Fibroblast of skin of back (primary cell): ENCODE measurements at places on chromosomes 16 and 17.

DNA sequence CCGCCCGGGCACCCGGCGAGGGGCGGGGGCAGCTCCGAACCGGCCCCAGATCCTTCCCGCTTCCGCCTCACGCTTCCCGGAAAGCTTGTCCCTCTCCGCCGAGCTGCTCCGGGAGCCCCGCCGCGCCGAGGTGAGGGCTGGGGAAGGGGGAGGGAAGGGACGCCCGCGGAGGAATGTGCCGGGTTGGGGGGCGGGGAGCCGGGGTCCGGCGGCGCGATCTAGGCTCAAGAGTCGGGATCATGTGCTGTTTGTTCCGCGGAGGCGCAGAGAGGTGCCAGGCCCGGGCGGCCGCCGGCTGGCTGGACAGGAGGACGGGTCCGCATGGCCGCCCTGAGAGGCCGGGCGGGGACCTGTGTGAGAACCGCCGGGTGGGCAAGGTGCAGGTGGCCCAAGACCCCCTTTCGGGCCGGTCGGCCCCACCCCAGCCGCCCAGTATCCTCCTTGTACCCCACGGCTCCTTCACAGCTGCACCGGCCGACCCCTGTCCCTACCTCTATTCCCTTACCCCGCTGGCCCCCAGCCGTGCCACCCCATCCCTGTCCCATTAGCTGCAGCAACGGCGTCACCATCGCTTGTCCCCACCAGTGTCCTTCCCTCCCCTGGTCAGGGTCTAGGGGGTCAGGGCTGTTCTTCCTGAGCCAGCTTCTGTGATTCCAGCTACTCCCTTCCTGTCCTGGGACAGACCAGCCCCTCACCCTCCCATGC is 429 bp downstream of the KIF1C start:
- no peak for DNase-seq

DNA sequence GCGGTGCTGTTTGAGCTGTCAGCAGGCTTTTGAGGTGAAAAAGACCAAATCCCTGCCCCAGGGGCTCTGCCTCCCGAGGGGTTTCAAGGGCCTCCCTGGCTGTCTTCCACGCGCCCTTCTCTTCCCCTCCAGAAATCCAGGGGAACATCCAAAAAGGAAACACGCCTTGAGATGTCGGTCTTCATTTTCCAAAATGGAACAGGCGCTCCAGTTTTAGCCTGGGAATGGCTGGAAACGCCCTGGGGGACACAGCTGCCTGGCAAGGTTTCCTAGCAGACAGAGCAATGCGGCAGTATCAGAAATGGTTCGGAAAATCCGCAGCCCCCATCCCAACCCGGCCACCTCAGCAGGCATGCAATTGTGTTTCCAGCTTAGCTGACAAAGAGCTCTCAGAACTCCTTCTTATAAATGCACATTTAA is 16.6 kb upstream of the LITAF start:
- no peak for DNase-seq

GRCh38 chr17:55582897-55583296 is 71.6 kb upstream of the SMIM36 start:
- DNase-seq: peak; percentile 52

DNA sequence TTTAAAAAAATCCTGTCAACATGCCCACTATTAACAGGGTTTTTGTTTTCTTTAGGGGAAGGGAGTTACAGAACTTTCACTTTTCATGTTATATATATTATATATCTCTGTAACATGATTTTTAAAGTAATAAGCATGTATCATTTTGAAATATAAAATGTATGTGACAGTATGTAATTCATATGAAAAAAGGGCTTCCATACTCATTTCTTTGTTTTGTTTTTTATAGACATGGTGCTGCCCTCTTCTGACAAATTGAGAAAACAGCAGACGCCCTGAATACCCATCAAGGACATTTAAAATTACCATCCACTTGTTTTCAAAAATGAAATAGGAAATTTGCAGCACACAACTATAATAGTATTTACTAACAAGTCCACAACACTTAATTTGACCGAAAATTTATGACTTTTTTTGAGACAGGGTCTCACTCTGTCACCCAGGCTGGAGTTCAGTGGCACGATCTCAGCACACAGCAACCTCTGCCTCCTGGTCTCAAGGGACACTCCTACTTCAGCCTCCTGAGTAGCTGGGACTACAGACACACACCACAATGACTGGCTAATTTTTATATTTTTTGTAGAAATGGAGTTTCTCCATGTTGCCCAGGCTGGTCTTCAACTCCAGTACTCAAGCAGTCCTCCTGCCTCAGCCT is 30.4 kb downstream of the CFDP1 start:
- peak; percentile 52 for DNase-seq

DNA sequence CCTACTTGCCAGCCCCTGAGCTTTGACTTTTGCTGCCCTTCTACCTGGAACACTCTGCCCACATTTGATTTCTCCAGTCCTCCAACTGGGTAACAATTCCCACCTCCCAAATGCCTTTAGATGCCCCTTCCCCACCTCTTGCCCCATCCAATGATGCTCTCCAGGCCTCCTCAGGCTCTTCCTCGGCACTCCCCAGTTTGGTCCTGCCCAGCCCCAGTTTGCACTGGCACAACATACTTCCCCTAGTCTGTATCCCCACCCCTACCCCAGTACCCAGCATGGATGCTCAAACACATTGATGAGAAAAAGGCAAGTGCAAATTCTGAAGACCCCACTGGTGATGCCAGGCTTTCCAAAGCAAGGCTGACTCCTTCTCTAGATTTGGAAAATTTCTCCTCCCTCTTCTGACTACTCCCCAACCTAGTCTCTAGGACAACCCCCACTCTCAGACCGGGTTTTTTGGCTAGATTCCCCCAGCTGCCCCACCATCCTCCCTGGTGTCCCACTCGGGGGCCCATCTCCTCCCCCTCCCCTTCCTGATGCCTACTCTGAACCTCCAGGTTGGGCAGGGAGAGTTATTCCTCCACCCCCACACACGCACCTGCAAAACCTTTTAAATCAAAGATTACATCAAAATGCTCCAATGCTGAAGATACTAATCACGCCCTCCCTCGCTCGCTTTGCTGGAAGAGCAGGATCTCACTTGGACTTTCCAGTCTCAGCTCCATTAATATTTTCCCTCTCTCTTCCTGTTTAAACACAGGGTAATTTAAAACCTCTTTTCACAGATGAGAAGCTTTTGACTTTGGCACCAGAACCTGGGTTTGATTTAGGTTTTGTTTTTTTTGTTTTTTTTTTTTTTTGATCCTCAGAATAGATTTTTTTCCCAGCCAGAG is 94.9 kb downstream of the TMEM132E start:
- DNase-seq: no peak

GRCh38 chr17:80441133-80441578 is 26.2 kb downstream of the ENDOV start:
- peak; percentile 54 for DNase-seq

- no peak for DNase-seq
These were observed 26.1 kb downstream of the ZFPM1 start for GRCh38 chr16:88478889-88479792.

GRCh38 chr17:77849239-77849638 is 109.3 kb upstream of the TNRC6C start:
- no peak for DNase-seq

DNA sequence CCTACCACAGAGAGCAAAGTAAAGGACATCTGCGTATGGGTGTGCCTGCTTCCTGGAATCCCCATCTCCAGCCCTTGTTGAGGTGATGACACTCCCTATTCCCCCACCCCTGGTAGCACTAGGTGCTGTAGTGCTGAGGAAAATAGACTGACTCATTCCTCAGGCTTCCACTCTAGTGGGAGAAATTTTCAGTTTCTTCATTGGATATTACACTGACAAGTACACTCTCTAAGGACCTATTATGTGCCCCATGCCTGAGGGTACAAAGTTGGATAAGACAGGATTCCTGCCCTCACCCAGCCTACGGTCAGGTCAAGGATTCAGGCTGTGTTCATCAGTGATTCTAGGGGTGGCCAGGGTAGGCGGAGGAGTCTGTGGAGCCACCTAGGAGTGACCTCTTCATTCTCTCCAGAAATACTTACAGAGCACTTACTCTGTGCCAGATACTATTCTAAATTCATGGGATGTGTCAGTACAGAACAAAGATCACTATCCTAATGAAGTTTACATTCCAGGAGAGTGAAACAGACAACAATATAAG is 4.5 kb upstream of the ZC3H7A start:
- DNase-seq: peak; percentile 43

- no peak for DNase-seq
These were observed 468 bp downstream of the FLYWCH2 start for GRCh38 chr16:2883458-2883908.

GRCh38 chr17:57810721-57811637 is 38.9 kb downstream of the MRPS23 start:
- DNase-seq: peak; percentile 79

GRCh38 chr17:7408863-7409262 is 1.2 kb downstream of the NLGN2 start:
- DNase-seq: no peak

DNA sequence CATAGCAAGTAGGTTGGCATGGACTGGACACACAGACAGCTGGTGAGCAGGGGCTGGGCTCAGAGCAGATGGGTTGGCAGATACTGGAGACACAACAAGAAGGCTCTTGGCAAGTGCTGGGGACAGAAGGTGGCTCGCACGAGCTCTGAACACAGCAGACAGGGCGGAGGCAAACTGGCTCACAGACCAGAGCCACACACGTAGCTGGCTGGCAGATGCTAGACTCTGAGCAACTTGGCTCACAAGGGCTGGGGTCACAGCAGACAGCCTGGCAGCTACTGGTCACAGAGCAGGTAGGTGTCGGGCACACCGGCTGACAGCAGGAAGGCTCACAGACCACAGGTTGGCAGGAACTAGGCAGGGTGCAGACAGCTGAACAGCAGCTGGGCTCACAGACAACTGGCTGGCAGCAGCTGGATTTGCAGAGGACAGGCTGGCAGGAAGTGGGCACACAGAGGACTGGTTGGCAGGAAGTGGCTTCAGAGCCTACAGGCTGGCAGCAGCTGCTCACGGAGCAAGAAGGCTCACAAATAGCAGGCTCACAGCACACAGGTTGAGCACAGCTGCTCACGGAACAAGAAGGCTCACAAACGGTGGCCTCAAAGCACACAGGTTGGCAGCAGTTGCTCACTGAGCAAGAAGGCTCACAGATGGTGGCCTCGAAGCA is 725 bp downstream of the KRTAP16-1 start:
- no peak for DNase-seq

DNA sequence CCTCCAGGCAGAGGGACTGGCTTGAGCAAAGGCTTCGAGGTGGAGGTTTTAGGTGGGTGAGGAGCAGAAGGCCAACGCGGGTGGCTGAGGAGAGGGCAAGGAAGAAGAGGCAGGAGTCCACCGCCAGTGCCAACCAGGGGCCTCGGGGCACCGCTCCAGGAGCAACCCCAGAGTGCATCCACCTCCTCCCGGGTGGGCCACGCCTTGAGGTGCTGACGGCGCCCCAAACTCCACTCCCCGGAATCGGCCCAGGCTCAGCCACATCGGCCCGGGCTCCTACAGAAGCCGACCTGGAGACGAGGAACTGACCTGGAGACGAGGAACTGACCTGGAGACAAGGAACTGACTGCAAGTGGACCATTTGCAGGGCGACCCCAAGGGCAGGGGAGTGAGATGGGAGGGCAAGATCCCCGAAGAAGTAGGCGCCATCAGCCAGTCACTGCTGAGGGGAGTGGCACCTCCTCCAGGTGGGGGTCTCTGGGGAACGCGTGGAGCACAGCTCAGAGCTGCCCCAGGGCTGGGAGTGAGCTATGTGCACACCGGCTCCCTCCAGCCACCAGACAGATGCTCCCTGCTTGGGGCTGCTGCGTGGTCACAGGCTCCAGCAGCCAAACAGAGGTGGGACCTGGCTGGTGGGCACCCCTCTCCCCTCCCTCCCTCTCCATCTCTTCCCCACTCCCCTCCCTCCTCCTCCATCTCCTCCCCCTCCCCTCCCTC is 29.2 kb upstream of the CBFA2T3 start:
- DNase-seq: no peak

DNA sequence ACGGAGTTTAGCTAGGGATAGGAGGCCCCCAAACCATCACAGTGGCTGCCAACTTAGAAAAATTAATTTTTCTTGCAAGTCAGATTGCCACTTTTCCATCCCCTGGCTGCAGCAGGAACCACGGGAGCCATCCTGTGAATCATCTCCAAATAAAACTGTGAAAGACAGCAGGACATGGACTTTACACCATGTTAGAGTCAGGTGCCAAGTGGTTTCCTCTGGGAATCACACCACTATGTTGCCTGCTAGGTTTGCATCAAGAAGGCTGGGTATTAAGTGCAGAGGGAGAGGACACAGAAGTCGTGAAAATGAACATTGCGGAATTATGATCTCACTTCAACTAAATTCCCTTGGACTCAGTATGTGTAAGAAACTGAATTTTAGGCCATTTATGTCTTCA is 471.3 kb upstream of the GOT2 start:
- DNase-seq: no peak

DNA sequence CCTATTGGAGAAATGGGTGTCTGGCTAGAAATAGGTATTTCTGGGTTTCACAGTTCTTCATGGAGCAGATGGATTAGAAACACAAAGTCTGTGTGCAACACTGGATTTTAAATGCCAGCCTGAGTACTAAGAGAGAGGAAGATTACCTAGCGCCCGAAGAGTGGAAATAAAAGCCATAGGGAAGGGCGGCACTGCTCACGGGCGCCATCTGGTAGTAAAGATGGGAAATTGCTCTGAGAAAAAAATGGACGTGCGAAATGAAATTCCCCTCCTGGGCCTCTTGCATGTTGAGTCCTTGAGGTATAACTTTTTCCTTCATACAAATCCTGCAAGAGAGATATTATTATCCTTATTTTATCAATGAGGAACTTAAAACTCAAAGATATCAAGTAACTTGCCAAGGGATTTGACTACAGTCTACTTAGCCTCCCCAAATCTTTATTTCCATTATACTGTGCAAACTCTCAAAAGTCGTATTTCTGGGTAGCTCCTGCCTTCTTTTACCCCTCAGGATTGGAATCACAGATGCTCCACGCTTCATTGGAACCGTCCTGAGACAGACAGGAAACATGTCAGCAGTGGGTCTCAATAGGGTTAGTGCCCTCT is 72.8 kb downstream of the MMD start:
- peak; percentile 38 for DNase-seq

- no peak for DNase-seq
These were observed 33.0 kb upstream of the TMC5 start for GRCh38 chr16:19384656-19385055.

- no peak for DNase-seq
These were observed 2.0 kb downstream of the WNK4 start for GRCh38 chr17:42782166-42783061.

- peak; percentile 35 for DNase-seq
These were observed 102.9 kb downstream of the HIC1 start for GRCh38 chr17:2157675-2158395.

DNA sequence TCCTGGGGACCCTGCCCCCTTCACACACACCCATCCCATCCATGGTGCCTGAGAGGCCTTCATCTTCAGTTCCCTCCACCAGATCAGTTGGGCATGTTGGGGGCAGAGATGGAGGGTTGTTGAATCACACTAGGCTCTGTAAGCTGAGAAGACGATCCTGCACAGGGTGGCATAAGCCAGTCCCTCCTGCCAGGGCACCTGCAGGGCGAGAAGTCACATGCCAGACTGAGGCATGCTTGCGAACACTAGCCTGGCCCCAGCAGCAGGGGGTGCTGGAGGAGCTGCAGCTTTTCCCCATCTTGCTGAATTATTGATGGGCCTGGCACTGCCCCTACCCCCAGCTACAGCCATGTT is 6.1 kb upstream of the TBX2 start:
- no peak for DNase-seq

GRCh38 chr17:44837196-44837595 is 7.1 kb upstream of the GJC1 start:
- no peak for DNase-seq
